ENCODE measurements at places on chromosomes 7 and 10.

- no peak for DNase-seq
Observed at GRCh38 chr10:43253461-43254198, 13.2 kb downstream of the RASGEF1A start.

DNA sequence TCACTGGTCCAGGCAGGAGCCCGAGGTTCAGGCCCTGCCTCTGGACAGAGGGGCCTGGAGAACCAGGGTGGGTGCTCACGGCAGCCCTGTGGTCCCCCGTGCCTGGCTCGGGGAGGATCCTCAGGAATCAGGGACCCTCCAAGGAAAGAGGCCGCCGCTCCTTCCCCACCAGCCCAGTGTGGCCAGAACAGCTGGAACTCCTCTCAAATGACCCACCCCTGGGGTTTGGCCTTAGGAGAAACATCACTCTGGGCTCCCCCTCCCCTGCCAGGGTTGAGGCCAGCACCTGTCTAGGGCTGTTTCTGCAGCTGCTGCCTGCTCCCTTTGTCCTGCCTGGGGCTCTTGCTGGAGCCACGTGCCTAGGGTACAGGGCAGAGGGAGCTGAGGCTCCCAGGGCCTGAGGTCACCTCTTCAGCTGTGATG is 161.0 kb downstream of the RNF216 start:
- DNase-seq = no peak

DNA sequence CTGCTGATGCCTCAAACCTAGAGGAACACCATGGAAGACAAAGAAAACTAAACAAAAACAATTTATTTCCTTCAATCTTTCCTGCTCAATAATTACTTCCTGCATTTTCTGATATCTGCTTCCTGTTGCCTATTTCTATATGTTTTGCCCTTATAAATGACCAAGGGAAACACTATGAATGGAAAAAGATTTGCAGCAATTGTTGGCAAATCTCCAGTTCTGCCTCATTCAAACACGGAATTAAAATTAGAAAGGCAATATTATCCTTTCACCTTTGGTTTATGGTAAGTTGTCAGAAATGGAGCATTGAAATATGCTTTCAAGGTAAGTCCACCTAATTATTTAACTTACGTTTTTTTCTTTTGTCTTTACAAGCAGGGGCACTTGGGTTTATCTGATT is 552.2 kb upstream of the ANKRD30A start:
- no peak for DNase-seq

- DNase-seq = no peak
Observed at GRCh38 chr10:124168991-124169802, 75.8 kb upstream of the CHST15 start.

GRCh38 chr7:50868426-50869100 is 85.9 kb upstream of the GRB10 start:
- DNase-seq = no peak

DNA sequence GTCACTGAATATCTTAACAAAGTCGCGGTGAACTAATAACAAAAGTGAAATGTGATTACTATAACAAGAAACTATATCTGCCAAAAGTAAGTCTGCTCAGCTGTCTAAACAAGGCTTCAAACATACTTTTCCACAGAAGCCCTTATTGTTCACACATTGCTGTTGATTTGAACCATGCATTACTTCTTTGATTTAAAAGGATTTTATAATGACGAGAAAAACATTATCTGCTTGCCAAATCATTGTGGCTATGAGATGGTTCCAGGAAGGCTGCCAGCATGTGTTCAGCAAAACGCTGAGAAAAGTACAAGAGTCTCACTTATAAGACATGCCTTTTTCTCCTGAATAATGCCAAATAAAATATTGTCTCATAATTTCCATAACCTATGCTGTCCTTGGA is 24.4 kb downstream of the RNF133 start:
- DNase-seq = no peak

- no peak for DNase-seq
Observed at GRCh38 chr10:7906128-7906527, 87.8 kb downstream of the TAF3 start.

- no peak for DNase-seq
Observed at GRCh38 chr7:50418526-50419290, 31.4 kb downstream of the FIGNL1 start.

GRCh38 chr7:101231644-101232043 is 6.0 kb downstream of the CLDN15 start:
- no peak for DNase-seq
